ENCODE measurements at places on chromosomes 6 and 20.
A peak's percentile ranks its signal among the peaks of the same experiment; 100 is the strongest.

GRCh38 chr6:124423621-124424020, 538.6 kb upstream of the RNF217 start:
- no peak for DNase-seq

DNA sequence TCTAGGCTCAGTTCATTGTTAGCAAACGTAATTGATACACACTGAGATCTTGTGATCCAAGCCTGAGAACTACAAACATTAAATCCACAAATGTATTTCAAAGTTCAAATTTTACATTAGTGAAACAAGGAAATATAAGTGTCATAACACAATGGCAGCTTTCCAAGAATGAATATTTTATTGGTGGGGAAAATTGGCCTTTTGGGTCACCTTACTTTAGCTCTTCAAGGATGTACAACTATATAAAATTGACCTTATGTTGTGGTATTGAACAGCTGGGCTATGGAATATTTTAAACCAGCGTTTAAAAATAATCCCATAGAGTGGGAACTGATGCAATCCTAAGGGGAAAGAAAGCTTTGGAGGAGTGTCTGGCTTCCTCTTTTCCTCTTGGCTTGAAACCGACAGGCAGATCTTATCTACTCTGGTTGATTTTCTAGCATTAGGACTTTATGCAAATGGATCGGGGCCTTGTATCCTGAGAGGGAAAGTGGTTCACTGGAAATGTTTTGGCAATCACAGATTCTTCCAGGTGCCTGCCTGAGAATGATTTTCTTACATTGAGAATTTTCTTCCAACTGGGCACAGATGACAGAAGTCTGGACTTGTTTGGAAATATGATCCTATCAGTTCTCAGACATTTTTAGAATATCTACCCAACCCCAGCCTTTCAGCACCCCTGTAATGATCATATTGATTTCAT, 184.8 kb upstream of the ECI2 start:
- DNase-seq, result no peak

DNA sequence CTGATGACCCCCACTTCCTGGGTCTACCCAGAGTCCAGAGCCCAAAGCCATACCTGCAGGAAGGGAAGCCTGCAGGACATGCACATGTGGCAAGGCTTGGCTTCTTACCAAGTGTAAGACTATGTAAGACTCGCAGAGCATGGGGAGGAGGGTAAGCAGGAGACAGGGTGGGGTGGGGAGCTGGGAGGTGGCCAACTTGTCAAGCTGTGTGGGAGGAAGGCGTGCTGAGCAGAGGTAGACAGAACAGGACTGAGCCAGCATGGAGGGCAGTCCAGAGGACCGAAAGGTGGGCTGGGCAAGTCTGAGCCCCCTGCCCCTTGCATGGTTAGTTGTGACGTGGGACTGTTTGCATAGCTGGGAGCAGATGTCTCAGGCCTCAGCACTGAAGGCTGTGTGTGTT, 53.4 kb upstream of the RNF24 start:
- no peak for DNase-seq

DNA sequence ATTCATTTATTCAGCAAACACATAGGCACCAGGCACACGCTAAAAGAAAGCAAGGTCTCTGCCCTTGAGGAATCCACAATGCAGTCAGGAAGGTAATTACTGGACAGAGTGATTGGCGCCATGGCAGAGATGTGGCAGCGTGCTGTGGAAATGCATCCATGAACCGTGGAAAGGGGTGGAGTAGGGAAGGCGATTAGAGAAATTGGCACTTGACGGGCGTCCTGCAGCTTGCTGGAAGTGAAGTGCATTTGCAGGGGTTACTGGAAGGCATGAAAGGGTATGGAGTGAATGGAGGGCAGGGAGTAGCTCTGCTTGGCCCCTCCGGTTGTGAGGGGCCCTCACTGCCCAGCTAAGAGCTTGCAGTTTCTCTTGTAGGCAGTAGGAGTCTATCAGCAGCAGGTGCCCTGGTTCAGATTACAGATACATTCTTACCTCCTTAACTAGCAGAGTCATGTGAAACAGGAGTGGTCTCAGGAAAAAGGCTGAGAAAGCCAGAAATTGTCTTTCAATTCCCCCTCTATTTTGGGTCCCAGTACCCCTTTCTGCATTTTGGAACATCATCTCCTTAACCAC, 122.5 kb upstream of the TIAM2 start:
- no peak for DNase-seq

- DNase-seq, result peak; percentile 31
These were observed at the start of gene ESR1 for GRCh38 chr6:151807513-151808370. TSS of gene ESR1 (plus strand) at chr6:151807682. CDS start at chr6:151807913, 231 bp downstream.

DNA sequence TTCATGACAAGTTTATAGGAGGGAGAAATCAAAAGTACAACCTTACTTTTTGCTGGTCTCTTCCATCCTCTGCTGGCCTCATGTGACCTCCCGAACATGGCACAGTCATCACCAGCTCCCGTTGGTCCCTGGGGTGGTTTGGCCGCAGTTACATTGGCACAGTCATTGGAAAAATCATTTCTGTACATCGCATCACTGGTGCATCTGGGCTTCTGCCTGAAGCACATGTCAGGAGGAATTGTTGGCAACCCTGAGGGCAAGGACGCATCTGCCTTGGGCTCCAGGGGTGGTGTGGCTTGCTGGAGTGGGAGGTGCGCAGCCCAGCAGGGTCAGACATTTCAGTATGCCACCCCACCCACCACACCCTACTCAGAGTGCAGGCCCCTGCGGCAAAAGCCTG, 162.9 kb upstream of the SLC24A3 start:
- DNase-seq, result no peak

GRCh38 chr20:37901240-37901639, 1.7 kb upstream of the VSTM2L start:
- DNase-seq, result no peak

- no peak for DNase-seq
These were observed 213.1 kb upstream of the STXBP5 start for GRCh38 chr6:146990821-146991798.

GRCh38 chr6:69007781-69008180, 372.7 kb downstream of the ADGRB3 start:
- no peak for DNase-seq

GRCh38 chr20:58715391-58715800, 22.8 kb downstream of the NPEPL1 start:
- no peak for DNase-seq

GRCh38 chr20:4836935-4837334, 115.2 kb downstream of the PRND start:
- no peak for DNase-seq

DNA sequence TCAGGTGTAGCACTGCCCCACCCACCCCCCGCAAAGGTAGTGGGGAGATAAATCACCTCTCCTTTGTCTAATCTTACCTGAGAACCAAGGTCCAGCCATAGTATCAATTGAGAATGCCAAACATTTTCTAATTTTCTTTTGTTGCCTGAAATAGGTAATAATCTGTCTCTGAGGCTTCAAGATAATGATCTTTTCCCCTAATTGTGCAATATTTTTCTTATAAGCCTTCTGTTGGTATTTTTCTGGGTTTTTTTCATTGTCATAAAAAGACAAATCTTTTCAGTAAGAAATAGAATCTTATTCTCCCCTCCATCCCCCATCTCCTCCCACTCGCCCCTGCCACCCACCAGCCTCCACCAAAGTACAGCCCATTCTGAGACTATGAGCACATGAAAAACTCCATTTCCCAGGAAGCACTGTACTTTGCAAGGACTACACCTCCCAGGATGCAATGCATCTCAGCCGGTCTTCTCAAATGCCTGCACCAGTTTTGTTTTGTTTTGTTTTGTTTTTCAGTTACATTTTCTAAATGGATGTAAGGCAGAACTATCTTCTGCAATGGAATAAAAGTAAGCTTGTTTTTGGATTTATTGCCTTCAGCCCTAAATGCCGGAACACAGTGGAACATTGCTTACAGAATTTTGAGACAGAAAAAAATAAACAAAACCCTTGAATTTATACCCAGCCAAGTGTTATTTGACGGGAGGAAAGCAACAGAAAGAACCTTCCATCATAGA, 268.0 kb downstream of the TFAP2A start:
- DNase-seq, result peak; percentile 45

GRCh38 chr6:84871925-84872324, 107.5 kb upstream of the TBX18 start:
- DNase-seq, result no peak

DNA sequence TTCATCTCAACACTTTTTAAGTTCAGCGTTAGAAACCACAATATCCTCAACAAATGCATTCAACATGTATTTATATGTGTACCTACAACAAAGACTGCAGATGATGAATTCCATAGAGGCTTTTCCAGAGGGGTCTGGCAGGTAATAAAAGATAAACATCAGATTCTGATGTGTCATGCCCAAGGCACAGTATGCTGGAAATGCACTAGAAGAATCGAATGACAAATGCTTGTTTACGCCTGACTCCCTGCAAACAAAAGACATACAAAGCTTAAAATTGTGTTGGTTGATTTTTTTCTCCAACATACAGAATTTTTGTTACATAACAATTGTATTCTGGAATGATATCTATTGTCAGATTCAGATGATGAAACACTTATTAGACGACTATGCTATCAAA, at the start of gene LGSN:
Gene LGSN, minus strand, starts transcription at position 45 of the 400 bp plus-strand sequence. Its CDS starts 40 bp downstream, at position 5.
- DNase-seq, result no peak

DNA sequence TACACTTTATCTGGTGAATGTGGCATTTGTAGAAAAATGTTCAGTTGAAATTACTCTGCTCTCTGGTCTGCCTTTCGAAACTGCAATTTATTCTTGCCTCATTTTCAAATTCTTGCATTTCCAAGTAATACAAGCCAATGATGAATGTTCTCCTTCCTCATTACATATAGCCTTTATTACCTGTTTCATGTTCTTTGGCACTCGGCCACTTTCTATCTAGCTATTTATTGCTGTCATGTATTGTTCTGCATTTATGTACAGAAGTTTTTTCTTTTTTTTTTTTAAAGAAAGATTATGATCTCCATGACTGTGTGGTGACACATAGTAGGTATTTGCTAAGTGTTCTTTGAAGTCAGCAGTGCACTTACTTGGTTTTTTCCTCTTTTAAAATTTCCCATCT, 261.4 kb downstream of the ZFAND3 start:
- no peak for DNase-seq

GRCh38 chr20:3672547-3673171, 9.2 kb downstream of the ADAM33 start:
- no peak for DNase-seq

GRCh38 chr6:119339941-119340456, 9.6 kb downstream of the MAN1A1 start:
- no peak for DNase-seq

DNA sequence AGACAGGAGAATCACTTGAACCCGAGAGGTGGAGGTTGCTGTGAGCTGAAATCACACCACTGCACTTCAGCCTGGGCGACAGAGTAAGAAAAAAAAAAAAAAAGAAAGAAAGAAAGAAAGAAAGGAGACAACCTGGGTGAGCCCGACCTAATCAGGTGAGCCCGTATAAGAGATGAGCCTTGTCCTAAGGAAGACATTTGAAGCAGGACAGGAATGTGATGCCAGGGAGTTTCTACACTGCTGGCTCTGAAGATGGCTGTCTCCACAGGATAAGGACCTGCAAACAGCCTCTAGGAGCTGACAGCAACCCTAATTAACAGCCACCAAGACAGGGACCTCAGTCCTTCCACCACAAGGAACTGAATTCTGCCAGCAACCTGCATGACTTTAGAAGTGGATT, 41.9 kb downstream of the NHLRC1 start:
- no peak for DNase-seq

- DNase-seq, result peak; percentile 64
These were observed 84.1 kb downstream of the SLC23A2 start for GRCh38 chr20:4916971-4917881.

GRCh38 chr6:113654396-113654795, 202.7 kb upstream of the MARCKS start:
- peak; percentile 98 for DNase-seq

DNA sequence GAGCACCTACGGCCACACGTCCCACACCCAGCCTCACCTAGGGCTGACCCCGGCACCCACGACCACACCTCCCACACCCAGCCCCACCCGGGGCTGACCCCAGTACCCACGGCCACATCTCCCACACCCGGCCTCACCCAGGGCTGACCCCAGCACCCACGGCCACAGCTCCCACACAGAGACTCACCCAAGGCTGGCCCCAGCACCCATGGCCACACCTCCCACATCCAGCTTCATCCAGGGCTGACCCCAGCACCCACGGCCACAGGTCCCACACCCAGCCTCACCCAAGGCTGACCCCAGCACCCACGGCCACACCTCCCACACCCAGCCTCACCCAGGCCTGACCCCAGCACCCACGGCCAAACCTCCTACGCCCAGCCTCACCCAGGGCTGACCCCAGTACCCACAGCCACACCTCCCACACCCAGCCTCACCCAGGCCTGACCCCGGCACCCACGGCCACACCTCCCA, 36.7 kb downstream of the NINL start:
- DNase-seq, result peak; percentile 31

DNA sequence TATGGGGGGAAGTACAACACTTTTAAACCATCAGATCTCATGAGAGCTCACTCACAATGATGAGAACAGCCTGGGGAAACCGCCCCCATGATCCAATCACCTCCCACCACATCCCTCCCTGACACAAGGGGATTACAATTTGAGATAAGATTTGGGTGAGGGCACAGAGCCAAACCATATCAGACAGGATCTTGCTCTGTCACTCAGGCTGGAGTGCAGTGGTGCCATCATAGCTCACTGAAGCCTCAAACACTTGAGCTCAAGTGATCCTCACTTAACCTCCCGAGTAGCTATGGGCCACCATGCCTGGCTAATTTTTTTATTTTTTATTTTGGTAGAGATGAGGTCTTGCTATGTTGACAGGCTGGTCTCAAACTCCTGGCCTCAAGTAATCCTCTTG, 5.1 kb upstream of the IYD start:
- no peak for DNase-seq

- peak; percentile 64 for DNase-seq
These were observed 60.2 kb downstream of the NOL4L start for GRCh38 chr20:32524829-32525501.

DNA sequence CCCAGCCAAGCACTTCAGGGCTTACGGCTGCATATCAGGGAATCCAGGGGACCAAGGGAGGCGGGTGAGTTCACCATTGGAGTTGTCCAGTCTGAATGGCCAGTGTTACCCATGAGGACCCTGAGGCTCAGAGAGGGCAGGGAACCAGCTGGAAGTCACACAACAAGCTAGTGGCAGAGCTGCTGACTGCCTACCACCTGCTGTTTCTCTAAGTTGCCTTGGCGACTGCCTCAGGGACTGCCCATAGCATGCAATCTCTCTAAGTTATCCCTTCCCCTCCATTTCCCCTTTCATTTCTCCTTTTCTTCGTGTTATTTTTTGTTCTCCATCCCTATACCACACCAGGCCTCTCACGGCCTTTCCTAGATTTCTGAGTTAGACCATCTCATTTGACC, 71.8 kb upstream of the SIRPA start:
- no peak for DNase-seq

DNA sequence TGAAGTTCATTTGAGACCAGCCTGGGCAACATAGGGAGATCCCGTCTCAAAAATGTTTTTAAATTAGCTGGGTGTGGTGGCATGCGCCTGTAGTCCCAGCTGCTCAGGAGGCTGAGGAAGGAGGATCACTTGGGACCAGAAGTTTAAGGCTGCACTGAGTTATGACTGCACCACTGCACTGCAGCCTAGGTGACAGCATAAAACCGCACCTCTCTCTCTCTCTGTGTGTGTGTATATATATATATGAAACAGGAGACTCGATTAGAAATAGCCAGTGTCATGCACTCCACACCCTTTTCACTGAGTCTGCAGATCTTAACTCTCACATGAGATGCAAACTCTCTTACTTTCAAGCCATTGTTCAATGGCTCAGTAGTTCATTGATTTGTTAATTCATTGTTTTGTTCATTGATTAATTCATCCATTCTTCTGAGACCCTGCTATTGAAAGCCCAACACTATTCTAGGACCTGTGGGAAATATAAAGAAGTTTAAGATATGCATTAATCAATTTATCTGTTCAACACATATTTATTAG, 52.4 kb upstream of the MRPS10 start:
- DNase-seq, result no peak

GRCh38 chr6:31877651-31878161, 1.1 kb downstream of the SLC44A4 start:
- no peak for DNase-seq

All from MG63 (cell line).